ENCODE measurements at places on chromosomes 4 and X. TPM values are rescaled to one million over a fixed set of nuclear protein-coding genes. Genes with fewer than 3 reads are reported as not detected.

GRCh38 chrX:19072372-19072771 is 49.9 kb downstream of the ADGRG2 start:
- DNase-seq, result no peak

DNA sequence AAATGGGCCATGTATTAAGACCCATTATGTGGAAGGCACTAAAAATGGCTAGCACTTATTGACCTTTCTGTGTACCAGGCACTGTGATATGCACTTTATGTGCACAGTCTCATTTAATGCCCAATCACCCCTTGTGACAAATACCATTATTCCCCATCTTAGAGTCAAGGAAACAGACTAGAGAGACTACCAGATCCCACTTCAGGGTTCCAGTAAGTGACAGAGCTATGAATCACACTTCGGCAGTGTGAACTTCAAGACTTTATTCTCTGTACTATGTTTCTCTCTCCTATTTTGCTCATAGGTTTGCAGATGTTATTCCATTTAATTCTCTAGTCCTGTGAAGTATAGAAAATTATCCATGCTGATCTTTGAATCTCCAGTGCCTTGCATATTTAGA is 107.0 kb downstream of the NFKB1 start:
- no peak for DNase-seq

DNA sequence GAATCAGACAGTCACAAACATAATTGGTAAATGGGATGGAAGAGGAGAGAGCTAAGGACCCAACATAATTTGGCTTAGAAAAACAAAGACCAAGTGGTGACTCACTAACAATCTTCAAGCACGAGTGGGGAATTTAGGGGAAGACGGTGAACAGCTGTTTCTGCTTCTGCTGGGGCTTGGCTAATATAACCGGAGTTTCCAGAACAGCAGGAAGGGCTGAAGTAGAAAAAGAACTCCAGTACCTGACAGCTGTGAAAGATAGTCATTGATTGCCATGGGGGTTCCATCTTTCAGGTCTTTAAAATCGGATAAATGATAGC is 290.9 kb upstream of the LDB2 start:
- DNase-seq, result no peak

DNA sequence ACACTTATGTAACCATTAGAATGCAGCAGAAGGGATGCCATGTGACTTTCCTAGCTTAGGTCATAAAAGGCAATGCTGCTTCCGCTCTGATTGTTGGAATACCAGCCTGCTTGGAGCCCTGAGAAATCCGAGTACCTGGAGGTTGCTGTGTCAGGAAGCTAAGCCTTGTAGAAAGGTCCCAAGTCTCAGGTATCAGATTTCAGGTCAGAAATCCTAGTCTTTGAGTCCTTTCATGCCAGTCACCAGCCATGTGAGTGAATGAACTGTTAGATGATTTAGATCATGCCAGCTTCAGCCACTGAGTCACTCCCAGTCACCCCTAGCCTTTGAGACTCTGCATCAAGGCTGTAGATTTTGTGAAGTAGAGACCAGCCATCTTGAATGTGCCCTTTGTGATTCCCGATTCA is 23.5 kb downstream of the RAP1GDS1 start:
- DNase-seq, result no peak

DNA sequence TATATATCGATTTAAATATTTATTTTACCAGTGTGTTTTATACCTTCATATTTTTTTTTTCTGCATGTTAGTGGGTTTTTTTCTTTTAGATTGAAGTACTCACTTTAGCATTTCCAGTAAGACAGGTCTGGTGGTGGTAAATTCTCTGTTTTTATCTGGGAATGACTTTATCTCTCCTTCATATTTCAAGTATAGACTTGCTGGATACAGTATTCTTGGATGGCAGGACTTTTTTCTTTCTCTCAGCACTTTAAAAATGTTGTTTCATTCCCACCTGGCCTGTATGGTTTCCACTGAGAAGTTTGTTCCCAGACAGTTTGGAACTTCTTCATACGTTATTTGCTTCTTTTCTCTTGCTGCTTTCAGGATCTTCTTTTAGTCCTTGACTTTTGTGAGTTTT is 86.1 kb downstream of the FMR1NB start:
- DNase-seq, result no peak

DNA sequence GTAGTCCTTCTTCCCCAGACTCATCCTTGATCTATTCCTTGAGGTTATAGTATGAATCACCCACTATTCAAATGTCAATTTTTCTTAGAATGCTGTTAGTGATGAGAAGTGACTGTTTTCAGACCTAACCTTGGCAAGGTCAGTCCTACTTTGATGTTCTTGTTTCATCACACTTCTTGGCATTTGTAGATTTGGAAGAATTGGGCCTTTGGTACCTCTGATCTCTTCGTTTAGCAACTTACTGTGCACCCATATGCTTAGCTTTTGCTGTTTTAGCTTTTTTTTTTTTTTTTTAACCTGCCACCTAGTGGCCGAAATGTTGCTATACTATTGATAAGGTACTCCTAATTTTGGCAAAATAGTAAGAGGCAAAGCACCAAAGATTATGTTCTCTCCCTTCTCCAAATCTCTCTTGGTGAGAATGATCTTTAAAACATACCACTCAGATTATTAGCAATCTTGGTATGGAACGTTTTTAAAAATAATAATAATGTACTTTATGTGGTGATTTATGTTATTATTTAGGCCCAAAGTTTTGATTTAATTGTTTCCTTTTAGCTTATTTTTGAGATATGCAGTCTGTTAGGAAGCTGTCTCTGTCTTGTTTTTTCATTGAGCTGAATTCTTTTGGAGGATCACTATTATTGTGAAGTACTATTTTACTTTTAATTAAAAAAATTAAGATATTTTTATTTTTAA is 16.6 kb downstream of the DCK start:
- no peak for DNase-seq

GRCh38 chrX:132407691-132408090 is 81.1 kb downstream of the MBNL3 start:
- no peak for DNase-seq

- DNase-seq, result no peak
Observed at GRCh38 chr4:24451870-24452269, 132.5 kb downstream of the DHX15 start.

- DNase-seq, result no peak
Observed at GRCh38 chrX:13432414-13433297, 112.8 kb upstream of the ATXN3L start.

DNA sequence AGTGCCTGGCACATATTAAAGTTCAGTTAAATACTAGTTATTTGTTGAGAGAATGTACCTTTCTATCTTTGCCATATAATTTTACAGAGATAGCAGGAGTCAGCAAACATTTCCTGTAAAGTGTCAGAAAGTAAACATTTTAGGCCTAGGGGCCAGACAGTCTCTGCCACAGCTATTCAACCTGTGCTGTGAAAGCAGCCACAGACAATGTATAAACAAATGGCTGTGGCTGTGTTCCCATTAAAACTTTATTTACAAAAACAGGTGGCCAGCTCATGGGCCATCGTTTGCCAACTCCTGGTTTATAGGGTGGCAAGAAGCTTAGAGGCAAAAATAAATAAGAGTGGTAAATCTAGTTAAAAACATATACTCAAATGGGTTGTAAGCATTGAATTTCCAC is 34.0 kb upstream of the BRS3 start:
- DNase-seq, result no peak

The LRP2BP gene
- 1.6 TPM for total RNA-seq

The TRIM60 gene
- not detected for total RNA-seq

The FRG2 gene
- not detected for total RNA-seq

The WNK3 gene
- total RNA-seq, result 1.3 TPM

The F8A2 gene
- not detected for total RNA-seq

The HSD17B13 gene
- total RNA-seq, result 1.6 TPM

The MGAT4D gene
- total RNA-seq, result not detected

The CFAP47 gene
- total RNA-seq, result not detected

The RHOXF2B gene
- total RNA-seq, result not detected

The DSPP gene
- under 0.01 TPM for total RNA-seq

All from breast epithelium (tissue), 4 donors.